Psoas muscle (tissue), 8 donors: ENCODE measurements at places on chromosomes 3 and 15.

DNA sequence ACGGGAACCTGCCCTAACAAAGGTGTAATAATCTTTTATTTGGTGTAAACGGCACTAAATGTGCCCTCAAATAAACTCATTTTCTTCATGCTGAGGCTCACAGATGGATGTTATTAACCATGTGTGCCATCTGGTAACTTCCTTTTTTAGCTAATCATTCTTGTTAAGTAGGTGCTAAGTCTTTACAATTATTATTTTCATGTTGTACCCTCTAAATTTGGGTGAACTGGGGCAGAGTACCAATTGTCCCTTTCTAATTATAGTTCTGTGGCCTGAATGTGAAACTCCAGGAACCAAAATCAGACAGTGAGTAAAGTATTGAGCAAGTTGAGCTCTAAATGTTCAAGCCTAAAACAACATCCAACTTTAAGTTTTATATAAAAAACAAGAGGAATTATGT is 220.7 kb upstream of the CADM2 start:
- no peak for DNase-seq

DNA sequence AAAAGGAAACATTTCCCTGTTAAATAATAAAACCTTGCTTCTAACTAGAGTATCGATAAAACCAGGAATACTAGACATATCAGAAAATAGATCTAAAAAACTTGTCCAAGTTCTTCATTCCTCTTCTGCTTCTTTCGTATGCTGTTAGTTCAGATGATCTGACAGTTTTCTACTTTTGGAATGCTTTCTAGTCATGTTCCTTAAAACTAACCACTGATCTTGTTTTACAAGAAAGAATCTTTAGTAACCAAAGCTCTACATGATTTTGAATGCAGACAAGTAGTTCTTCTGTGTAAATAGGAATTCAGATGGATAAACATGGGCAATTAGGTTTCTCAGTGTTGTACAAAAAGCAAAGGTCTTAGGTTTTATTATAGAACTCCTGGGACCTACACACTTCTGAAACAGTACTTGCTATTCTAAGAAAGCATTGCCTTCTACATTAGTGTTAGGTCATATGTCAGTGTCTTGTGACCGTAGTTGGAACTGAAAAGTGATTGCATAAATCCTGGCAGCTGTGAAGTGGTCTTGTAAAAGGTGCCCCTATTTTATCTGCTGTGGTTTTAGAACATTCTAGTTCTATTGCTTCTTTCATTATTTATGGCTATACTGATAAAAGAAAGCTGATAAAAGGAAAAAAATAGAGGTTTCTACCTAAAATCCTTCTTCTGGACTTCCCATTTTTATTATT is 40.7 kb downstream of the SNRK start:
- no peak for DNase-seq

GRCh38 chr3:128241741-128242140 is 88.5 kb downstream of the EEFSEC start:
- no peak for DNase-seq

- no peak for DNase-seq
Observed at GRCh38 chr3:23402728-23403492, 199.8 kb downstream of the UBE2E2 start.

- DNase-seq: no peak
Observed at GRCh38 chr15:78077871-78078210, 330 bp upstream of the TBC1D2B start.

DNA sequence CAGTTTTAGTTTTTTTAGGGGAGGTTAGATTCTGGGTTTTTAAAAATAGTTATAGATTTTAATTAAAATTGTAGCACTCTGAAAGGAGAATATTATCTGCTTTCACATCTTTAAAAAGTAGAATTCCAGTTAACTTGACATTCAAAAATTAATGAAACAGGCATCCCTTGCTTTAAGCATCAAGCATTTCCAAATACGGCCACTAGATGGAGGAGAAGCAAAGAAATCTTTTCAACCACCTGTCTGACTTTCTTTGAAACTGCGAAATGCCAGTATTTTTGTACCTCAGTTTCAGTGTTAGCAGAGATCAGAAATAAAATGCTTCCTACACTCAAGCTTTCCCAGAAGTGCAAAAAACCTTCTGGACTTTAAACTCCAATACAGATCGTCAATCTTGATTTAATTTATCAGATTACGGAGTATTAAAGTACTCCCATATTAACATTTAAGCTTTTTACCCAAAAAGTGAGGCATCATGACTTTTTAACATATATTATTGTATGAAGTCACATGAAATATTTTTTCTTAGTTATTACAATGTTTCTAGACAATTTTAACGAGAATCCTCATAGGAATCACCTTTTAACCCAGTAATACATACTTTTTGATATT is 153.3 kb downstream of the P3H2 start:
- DNase-seq: no peak

GRCh38 chr3:113531826-113532697 is at the start of gene SIDT1:
TSS of gene SIDT1 (plus strand) at chr3:113532555. CDS start at chr3:113533022, 467 bp downstream.
- DNase-seq: no peak

DNA sequence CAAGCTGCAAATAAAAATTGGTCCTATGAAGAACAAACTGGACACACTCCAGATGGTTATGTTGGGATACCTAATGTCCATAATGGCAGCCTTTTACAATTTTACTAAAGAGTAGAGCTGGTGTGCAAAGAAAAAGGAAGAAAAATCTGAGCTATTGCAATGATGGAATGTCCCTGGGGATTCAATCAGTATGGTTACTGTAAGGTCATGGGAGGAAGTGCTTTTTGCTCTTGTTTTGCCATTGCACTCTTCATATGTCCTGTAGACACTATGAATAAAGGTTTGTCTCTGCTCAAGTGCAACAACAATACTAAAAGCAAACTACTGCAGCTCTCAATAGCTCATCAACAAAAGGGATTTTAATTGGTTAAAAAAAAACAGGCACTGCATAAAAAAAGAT is 5.4 kb downstream of the PFN2 start:
- DNase-seq: no peak

- no peak for DNase-seq
Observed at GRCh38 chr15:43316016-43316970, 14.1 kb downstream of the LCMT2 start.

- DNase-seq: no peak
Observed at GRCh38 chr3:172276103-172276502, 172.2 kb downstream of the GHSR start.

DNA sequence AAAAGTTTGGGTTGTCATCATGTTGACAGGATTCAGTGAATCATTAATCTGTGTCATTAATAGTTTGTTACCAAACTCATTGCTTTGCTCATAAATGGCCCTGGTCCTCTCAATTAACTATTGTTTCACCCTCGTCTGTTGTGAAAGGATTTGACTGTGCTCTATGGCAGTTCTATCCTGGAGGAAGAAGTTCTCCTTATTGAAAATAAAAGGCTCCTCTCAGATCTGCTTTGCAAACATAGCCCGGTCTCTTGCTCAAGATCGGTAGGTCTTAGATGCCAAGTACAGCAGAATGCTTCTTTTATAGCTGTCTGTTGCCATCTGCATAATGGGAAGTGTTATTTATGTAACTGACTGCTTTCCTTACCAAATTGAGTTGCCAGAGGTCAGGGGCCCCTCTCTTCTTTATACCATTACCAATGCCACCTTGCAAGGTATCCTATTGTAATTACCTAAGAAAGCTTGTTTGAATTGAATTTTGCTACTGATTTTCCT is 146.5 kb downstream of the EBLN2 start:
- DNase-seq: no peak

GRCh38 chr3:40913641-40914040 is 285.7 kb upstream of the CTNNB1 start:
- DNase-seq: no peak

- DNase-seq: no peak
Observed at GRCh38 chr3:146650691-146651442, 45.7 kb upstream of the PLSCR5 start.

- no peak for DNase-seq
Observed at GRCh38 chr15:32675466-32675865, 34.0 kb downstream of the SCG5 start.

DNA sequence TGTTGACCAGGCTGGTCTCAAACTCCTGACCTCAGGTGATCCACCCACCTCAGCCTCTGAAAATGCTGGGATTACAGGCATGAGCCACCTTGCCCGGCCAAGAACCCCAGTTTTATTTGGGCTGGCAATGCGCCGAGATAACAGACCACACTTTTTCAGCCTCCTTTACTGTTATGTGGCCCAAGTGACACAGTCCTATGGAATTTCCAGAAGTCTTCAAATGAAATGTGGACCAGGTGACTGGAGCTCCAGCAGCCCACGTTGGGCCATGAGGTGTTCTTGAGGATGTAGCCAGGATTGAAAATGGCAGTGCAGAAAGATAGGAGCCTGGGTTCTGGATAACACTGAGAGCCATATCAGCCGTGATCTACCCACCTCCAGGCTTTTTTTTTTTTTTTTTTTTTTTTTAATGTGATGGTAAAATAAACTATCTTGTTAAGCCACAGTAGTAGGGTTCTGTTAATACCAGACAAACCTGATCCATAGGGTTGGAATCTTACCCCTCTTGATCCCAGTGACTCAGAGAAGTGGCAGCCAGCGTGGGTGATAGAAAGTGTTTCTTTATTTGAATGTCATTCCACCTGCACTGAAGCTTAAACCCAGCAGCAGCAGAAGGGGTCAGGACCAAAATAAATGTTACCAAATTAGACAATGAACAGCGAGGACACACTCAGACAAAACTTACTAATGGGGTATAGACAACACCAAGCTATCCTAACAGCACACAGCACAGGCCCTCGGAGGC is 55.6 kb downstream of the LHFPL4 start:
- DNase-seq: no peak

DNA sequence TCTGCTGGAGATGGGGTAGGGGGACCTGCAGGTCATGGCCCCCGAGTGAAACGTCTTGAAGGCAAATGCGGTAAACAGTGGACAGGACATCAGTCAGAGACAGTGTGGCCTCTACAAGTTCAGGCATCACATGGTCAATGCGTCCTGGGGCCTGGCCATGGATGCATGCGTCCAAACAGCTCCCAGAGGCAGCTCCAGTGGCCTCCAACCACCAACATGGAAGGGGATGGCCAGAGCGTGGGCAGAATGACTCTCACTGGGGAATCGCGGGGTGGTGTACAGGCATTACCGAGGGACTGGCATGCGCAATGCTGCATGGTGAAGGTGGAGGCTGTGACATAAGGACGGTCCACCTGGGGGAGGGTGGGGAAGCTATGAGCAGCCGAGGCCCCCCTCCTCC is 35.6 kb upstream of the IQSEC1 start:
- DNase-seq: no peak

DNA sequence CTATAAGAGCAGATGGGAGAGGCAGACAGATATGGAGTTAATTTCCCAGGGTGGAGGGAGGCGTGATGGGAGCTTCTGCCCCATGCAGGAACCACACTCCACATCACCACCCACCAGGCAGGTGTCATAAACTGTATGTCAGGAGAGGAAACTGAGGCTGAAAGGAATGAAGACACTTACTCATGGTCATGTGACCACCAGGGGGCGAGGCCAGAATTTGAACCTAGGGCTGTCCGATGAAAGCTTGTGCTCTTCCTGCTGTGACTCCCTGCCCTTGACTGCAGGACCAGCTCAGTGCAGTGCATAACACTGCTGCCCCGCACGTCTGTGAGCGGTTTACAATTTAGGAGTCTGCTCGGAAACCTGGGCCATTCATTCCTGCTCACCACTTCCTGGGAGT is 28.8 kb downstream of the NUP210 start:
- DNase-seq: no peak

DNA sequence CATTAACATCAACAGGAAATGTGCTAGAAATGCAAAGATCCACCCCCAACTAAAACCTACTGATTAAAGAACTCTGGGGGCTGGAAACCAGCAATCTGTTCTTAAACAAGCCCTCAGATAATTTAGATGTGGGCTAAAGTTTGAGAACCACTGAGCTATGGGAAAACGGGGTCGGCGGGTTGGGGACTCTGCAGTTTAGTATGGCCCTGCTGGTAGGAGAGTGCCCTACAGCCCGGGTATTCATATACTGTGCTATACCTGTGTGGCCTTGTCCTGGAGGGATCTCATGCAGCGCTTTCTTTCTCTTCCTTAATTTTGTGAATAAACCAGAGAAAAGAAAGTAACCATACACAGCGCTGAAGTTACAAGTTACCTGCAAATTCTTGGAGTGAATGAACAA is 189.7 kb upstream of the GBE1 start:
- no peak for DNase-seq

GRCh38 chr15:41778521-41778920 is 4.2 kb downstream of the MAPKBP1 start:
- DNase-seq: no peak

DNA sequence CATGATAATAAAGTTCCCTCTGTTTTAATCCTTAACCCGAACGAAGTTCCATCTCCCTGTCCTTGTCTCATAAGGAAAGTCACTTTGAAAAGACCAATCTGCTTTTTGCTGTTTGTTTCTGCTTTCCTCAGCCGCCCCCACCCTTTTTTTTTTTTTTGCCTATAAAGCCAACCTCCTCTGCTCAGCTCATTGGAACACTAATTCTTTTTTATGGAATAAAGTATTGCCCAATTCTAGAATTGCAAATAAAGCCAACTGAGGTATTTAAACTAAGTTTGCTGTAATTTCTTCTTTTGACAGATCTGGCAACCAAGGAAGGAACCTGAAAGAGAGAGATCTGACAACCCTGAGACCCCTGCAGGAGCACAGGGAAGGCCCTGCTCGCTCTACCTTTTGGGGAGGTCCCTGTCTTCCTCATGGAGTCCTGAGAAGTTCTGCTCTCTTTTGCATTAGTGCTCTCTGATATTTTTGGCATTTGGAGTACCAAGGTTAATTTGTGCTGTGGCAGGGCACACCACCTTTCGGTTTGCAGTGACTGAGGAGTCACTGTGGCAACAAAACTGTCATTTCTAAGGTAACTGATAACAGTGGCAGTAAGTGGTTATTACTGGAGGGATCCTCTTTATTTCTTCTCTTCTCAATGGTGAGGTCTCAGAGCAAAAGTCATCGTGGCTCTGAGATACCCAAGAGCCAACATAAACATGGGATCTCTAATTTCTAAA is 35.2 kb upstream of the TRPM1 start:
- no peak for DNase-seq

DNA sequence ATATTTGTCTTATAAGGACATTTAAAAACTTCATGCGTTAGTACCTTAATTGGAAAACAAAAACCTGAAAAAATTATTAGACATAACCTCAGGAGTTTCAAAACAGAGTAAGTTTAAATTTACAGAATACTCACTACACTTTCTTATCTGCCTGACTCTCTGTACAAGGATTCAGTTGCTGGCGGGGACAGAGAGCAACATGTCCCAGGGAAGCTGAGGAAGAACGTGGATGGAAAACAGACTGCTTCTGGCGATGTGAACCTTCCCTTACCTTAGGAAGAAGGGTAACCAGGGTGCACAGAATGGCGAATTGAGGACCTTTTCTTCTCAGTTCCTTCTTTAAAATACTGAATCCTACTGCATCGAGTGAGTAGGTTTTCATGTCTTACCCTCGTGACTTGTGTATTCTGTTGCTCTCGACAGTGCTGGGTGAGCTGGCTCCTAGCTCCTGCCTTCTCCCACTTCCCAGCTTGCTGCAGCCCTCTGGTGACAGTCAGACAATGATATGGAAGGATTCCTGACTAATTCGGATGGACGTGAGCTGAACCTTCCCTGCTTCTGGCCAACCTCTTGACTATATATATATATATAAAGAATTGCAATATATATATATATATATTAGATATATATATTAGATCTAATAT is 178.2 kb downstream of the PDZRN3 start:
- DNase-seq: no peak
